ENCODE measurements at places on chromosomes 11 and 22.

DNA sequence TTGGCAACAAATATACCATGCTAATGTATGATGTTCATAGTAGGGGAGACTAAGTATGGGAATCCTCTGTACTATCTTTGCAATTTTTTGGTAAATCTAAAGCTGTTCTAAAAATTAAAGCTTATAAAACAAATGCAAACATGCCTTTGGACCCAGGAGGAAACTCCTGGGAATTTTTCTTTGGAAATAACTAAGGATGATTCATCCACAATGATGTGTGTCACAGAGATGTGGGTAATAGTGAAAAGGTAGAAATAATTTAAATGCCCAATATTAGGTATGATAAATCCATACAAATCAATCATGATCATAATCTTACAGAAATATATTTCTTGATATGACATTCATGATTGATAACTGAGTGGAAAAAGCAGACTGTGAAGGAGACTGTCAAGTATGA lies 135.8 kb downstream of the TRIM44 start:
- DNase-seq: no peak

DNA sequence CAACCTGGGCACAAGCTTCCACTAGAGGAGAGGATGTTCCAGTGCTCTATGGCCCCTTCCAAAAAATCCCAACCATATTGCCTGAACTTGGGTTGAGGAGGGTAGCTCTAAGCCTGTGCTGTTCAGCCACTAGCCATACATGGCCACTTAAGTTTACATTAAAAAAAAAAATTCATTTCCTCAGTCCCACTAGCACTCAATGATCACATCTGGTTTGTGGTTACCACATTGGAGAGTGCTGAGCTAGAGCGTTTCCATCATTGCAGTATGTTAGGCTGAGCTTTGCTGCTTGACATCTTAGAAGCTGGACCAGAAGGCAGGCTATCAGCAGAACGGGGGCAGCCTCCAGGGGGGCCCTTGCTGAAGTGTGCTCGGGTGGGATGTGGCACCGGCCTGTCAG lies 43.5 kb upstream of the CYP2D6 start:
- no peak for DNase-seq

DNA sequence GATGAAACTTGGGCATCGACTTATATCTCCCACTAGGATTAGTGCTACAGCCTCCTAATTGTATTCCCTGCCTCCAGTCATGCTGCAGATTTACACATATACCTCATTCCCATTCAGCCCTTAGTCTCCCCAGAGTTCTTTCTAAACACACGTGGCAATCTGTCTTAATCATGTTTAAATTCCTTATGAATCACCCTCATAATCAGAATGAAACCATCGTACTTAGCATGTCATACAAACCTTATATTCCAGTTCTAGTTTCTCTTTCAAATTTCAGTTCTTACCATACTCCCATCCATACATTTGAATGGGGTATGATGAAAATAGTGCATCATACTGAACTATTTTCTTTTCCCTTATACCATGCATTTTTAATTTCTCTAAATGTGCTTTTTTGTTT lies 6.0 kb upstream of the OR10A2 start:
- no peak for DNase-seq

GRCh38 chr11:76661834-76662434 lies 8.6 kb downstream of the LRRC32 start:
- no peak for DNase-seq

- DNase-seq: no peak
These were observed 3.4 kb upstream of the TMEM184B start for GRCh38 chr22:38276166-38276565.

DNA sequence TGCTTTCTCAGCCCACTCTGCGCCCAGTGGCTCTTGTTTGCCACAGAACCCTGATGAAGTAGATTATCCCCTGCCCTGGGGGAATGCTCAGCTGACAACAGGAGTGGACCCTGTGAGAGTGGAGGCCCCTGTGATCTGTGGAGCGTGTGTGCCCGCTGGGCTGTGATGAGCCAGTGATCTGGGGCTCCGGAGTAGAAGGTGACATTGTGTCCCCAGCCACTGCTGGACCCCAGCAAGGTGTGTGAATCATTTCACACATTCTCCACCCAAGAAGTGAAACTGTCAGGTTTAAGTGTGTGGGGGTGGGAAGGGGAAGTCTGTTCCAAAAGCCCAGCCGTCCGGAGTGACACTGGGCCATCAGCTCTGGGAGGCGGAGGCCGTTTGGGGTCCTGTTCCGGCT lies 33.1 kb upstream of the GRAMD4 start:
- DNase-seq: no peak

- DNase-seq: no peak
These were observed 10.6 kb upstream of the ARAP1 start for GRCh38 chr11:72762641-72763304.

GRCh38 chr11:110828086-110828485 lies 115.8 kb upstream of the ARHGAP20 start:
- no peak for DNase-seq

- peak; percentile 24 for DNase-seq
These were observed 10.9 kb upstream of the CCND1 start for GRCh38 chr11:69630017-69630416.

DNA sequence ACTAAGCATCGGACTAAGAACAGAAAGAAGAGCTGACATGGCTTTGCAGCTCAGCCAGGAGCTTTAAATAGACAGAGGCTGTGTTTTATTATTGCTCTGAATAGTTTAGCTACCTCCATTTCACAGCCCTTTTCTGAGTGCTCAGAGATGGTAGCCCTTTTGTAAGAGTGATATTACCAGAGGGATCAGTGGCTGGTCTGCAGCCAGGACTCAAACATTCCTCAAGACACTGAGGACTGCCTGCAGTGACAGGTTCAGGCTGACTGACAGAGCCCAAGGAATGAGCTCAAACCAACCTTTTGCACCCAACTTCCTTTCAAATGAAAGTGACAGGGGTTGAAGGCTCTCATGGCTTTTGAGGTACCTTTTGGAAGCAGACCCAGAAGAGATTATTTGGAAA lies 189.0 kb downstream of the DDX10 start:
- no peak for DNase-seq

DNA sequence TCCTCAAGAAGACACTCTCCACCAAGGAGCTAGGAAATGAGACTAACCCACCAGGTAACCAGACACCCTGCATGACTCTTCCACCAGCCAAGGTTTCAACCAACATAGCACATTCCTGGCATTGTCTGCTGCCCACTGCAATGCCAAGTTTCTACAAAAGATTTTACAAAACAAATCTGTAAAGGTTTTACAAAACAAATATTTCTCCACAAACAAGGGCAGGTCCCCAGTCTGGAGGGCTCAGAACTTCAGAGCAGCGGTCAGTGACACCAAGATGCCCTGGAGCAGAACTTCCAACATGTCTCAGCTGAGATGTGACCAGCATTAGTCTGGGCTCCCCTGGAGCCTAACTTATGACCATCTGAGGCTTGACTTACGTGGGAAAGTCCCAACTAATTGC lies 14.0 kb downstream of the GALNT18 start:
- DNase-seq: no peak

GRCh38 chr11:64864473-64865285 lies 13.7 kb downstream of the EHD1 start:
- peak; percentile 88 for DNase-seq

DNA sequence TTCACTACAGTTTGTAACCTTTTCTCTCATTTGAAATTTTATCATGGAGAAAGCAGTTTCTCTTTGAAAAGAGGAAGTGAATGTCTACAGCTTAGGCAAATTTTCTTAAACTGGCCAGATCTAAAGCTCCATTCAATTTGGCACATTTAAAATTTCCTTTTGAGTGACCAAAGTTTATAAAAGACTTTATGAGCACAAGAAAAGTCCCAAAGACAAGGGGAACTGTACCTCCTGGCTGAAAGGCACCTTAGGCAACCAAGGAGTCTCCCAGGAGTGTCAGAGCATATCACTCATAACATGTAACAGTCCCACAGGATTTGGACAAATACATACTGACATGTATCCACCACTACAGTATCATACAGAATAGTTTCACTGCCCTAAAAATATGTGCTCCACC lies 41.3 kb downstream of the NARS2 start:
- no peak for DNase-seq

DNA sequence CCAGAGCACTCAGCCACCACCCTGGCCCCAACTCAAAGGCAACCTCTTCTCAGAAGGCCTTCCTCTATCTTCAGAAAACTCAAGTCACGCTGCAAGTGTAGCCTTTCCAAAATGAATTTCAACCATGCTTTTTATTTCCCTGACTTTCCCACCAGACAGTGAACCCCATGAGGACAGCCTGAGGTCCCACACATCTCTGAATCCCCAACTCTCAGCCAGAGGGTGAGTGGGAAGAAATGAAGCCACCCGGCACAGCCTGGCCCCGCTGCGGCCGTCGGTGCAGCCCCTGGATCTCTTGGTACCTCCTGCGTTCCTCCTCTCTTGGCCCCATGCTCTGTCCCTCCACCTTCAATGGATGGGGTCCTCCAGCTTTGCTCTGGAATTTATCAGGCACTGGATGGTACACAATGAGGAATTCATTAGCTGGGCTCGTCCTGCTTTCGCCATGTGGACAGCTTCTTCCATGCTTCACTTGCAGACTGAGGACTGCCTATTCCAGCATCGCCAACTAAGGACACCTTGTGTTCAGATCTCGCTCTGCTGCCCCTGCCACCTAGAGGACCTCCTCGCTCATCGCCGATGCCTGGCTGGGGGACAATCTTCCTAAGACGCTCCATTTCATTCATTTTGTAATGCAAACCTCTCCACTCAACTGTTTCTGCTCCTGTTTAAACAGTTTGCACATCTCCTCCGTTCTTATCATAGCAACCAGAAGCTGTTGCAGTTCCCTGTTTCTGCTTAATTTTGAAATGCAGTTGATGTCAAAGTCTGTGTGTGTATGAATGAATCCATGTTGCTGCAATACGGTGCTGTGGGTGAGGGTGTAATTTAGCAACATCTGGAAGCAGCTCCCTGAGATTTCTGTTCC lies 672.1 kb downstream of the TBC1D22A start:
- no peak for DNase-seq

- DNase-seq: no peak
These were observed 662.5 kb upstream of the B3GAT1 start for GRCh38 chr11:135074397-135074998.

GRCh38 chr11:108322666-108323065 lies 99.8 kb downstream of the ATM start:
- DNase-seq: no peak

- DNase-seq: no peak
These were observed 866 bp upstream of the SELENOO start for GRCh38 chr22:50199829-50200460.

DNA sequence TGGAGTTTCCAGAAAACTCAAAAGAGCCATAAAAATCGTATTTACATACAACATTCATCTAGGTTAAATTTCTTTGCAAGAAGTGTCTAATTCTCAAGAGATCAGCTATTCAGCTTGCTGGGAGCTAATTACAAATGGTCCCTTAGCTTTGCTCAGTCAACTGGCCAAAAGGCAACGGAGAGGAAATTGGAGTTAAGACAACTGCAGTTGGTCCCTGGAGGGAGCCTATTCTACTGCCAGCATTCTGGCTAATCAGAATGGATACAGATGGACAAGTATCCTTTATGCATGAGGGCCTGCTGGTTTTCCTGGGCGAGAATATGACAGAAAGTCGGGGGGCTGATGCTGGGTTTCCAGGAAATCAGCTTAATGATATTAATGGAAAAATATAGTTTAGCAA lies 45.5 kb downstream of the KCNJ1 start:
- DNase-seq: no peak

DNA sequence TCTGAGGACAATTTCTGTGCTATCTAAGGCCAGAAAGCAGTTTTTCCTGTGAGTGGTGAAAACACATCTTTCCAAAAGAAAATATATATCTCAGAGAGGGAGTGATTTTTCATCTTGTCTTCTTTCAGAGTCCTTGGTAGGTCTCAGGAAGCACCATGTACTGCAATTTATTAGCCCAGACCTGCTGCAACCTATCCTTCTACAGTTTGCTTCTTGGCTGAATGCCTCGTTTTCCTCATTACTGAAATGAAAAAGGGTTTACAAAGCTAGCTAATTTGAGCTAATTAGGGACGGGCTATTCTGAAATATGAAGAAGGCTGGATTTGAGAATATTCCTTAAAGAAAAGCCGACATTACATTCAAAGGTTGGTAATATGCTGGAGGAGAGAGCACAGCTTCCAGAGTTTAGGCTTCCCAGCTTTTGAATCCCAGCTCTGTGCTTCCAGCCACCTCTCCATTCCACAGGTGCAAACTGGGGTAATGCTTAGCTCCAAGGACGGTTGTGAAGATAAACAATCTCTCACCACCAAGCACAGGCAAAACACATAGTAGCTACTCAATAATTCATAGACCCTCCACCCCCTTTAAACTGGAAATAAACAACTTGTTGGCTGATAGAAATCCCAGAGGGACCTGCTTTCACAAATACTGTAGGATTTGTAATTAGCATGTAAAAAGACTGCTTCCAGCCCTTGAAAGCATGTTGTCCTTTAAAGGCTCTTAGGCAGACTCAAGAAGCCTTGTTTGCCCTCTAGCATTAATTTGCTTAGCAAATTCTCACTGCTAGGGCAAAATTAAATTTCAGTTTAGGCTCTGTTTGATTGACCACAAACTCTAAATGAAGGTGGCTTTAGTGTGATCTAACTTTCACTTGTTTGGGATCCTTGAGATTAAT lies 24.5 kb upstream of the SESN3 start:
- DNase-seq: no peak

- no peak for DNase-seq
These were observed 557 bp downstream of the PACSIN2 start for GRCh38 chr22:43014316-43014868.

DNA sequence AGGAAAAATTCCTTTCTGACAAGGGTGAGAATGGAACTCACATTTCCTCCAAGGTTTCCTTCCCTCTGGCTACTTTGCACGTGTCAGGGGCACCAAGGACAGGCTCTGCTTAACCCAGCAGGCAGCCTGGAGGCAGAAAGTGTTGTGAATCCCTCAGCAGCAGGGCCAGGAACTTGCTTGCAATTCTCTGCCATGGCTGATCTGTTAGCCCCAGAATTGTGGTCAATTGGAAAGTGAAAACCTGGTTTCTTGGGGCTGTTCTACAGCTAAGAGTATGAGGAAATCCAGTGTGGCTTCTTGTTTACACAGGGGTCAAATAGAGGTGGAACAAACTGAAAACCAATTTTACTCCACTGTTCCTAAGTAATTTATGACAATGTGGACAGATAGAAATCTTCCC lies 38.3 kb upstream of the CEP295 start:
- no peak for DNase-seq

- peak; percentile 62 for DNase-seq
These were observed 60.0 kb downstream of the MYO7A start for GRCh38 chr11:77187776-77188632.
